ENCODE measurements at places on chromosomes 4 and X.

- no peak for DNase-seq
Observed at GRCh38 chrX:38500866-38501265, 60.5 kb upstream of the TSPAN7 start.

DNA sequence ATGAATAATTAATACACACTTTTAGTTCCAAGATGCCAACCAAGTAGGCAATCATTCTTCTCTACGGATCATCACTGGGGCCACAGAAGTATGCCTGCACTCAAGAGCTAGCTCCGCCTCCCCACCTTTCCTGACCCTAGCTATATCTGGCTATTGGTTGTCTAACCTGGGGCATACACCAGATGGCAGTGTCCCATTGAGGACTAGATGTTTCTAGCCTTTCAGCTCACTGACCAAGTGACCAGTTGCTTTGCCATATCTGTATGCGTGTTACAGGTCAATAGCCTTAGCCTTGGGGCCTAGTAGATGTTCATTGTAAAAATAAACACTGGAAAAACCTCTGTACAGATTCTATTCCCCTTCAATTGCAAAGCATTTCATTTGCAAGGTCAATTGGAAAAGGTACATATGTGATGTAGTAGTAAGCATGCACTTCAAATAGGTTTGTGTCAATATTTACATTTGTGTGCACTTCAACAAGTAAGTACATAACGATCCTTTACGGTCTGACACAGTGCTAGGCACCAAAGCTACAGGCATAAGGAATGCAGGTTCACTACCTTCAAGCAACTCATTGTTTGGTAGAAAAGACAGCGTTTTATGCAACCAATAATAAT is 521.7 kb downstream of the PPARGC1A start:
- DNase-seq: no peak

- no peak for DNase-seq
Observed at GRCh38 chr4:10296730-10297129, 160.5 kb downstream of the ZNF518B start.

DNA sequence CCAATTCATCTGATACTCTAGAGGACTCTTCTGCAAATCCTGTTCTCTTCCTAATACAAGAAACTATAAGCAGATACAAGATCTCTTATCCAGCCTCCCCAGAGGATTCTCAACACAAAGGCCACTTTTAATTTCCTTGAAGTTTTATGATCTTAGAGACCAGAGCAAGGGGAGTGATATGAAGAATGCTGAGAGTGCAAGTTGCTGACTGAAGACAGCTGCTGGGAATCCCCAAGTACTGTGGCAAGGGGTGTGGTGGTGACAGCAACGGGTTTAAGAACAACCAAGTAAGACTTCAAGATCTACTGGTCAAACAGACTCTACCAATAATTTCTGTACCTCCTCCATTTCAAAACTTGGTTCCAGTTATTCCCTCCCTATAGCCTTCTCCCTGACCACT is 7.0 kb downstream of the AMMECR1 start:
- no peak for DNase-seq

GRCh38 chr4:17809667-17810066 is 890 bp downstream of the DCAF16 start:
- DNase-seq: no peak

DNA sequence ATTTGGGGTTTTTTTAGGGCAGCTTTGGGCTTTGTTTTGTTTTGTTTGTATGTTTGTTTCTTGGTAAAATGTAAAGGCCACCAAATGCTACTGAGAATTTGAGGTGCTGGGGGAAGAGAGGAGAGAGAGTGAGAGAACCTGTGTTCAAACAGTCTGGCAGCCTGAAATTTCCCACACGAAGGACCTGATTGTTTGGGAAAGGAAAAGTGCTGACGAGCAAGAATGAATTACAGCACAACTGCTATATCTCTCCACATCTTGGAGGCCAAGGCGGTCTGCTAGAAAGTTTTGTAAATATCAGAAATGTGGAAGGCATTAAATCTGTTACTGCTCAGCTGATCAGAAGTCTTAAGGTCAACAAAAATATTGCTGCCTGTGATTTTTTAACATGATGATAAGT is 170.5 kb downstream of the PALLD start:
- no peak for DNase-seq

DNA sequence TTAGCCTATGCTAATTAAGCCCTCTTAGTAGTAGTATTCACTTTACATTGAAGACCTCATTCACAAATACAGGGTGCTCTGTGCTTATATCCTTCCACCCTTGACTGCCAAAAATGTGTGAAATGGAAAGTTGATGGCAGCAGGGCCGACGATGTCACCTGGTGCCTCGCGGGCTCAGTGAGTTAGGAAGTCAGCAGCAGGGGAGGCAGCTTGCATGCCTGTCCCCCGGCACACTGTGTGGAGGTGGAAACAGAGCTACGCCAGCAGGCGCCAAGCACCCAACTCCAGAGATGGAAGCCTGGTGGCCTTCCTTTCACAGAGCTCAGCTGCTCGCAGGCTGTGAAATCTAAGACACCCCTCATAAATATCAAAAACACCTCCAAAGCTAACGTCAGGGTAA is 8.4 kb downstream of the MSL3 start:
- no peak for DNase-seq

DNA sequence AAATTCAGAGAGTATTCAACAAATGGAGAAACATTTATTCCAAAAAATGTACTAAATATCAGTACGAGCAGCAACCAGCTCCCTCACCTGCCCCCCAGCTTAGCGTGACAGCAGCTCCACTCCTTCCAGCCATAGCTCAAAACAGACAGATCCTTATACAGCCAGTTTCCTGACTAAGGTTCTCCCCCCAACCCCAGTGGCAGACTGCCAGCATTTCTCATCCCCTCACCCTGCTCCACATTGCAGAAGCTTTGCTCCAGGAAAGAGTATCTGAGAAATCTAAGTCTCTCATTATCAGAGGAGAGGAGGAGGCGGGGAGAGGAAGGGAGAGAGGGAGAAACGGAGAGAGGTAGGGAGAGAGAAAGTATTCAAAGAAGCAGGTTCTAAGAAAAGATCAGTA is 53.3 kb upstream of the PASD1 start:
- no peak for DNase-seq

- no peak for DNase-seq
Observed at GRCh38 chr4:144316869-144317268, 176.4 kb upstream of the GYPA start.

DNA sequence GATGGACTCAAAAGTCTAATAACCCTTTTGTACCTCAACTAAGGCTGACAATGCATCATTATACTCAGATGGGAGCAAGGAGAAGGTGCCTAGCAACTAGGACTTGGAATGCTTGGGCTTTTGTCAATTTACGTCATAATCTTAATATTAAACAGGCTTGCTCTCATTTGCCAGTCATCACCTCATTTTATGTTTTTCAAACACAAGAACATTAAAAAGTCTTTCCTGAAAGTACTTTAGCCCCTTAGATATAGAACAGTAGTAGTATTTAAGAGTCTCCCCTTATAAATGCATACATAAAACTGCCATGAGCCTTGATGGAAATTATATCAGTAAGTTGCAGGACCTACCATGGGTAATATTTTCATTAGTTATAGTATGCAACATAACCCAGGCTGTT is 150.7 kb upstream of the INTU start:
- no peak for DNase-seq

GRCh38 chrX:1041091-1041490 is 171.4 kb downstream of the CRLF2 start:
- DNase-seq: no peak

DNA sequence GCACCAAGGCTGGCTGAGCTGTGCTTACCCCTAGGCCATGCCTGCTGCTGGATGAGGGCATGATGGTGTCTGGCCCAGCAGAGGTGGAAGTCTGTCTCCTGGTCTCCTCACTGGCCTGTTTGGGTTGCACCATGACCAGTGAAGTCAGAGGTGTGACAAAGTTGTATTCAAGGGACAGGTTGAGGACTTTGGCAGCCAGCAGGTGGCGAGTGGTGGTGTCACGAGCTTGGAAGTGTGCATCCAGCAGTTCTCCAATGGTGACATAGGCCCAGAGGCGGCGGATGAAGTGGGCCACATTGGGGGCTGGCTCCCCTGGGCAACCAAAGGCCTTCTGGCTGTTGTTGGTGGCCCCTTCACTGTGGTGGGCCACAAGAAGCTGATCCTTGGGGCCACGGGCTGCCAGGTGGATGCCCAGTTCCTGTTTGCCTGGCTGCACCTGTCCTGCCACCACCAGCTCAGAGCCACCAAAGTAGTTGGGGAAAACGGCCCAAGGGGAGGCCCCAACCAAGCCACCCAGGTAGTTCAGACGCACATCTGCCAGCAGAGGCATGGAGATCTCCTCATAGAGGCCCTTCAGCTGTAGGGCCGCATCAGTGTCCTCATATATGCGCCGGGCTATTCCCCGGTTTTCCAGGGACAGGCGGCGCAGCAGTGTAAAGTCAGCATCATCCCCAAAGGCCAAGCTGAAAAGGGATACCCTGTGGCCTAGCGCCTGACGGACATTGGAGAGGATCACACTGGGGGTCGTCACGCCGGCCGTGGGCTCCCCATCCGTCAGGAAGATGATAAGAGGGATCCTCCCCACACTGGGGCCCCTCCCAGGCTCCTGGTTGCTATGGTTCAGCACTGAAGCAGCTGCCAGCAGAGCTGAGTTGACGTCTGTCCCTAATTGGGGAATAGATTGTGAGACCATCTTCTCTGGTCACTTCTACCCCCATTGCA is 39.7 kb downstream of the ITIH6 start:
- DNase-seq: no peak

- no peak for DNase-seq
Observed at GRCh38 chr4:77001907-77002306, 52.4 kb downstream of the SEPTIN11 start.

- no peak for DNase-seq
Observed at GRCh38 chrX:21412883-21413282, 38.7 kb downstream of the CNKSR2 start.

- DNase-seq: no peak
Observed at GRCh38 chr4:172497321-172497720, 671.3 kb upstream of the GALNT7 start.

- DNase-seq: no peak
Observed at GRCh38 chrX:48910926-48911411, 477 bp downstream of the SLC35A2 start.

GRCh38 chr4:55892156-55892555 is 38.7 kb downstream of the EXOC1 start:
- DNase-seq: no peak

- DNase-seq: peak; percentile 11
Observed at GRCh38 chrX:68433155-68433980, at the start of gene OPHN1. Gene OPHN1 (minus strand): TSS chrX:68433495. CDS start chrX:68433020, 475 bp downstream.
